ENCODE measurements at places on chromosomes 12 and 14.

- no peak for DNase-seq
These were observed 20.9 kb upstream of the RCOR1 start for GRCh38 chr14:102571478-102572042.

GRCh38 chr12:119222222-119222951, 43.7 kb downstream of the HSPB8 start:
- no peak for DNase-seq

DNA sequence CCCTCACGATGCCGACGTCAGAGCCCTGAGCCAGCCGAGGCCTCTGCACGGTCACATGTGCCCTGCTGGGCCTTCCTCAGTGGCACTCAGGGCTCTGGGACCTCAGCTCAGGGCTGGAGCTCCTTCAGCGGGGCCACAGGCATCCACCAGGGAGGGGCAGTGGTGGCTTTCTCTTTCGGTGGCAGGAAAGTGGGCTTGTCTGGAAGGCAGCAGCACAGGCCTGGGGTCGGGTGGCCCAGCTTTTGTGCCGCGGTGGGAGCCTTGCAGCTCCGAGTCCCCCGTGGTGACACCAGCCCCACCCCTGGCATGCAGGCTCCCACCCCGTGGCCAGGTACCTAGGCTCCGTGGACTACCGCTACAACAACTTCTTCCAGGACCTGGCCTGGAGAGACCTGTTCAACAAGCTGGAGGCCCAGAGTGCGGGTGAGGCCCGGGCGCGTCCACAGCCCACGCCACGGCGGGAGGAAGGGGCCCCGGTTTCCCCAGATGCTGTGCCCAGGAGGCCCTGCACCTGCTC, 14.2 kb upstream of the TEX22 start:
- no peak for DNase-seq

DNA sequence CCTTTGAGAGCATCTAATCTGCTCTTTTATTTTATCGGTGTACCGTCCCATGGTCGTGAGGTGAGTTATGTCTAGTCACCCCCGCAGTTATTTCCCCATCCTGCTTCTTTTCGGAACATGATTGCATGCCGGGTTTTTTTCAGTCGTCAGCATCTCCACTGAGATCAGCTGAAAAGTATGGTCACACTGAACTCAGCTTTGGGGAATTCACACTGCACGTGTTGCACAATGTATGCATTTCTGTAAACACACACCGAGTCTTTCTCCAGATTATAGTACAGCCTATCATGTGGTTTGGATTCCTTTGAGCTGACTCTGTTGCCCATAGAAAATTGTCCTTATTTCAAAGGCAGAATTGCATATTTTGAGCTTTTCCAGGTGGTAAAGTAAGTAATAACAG, 24.6 kb downstream of the PLXNC1 start:
- DNase-seq: no peak

DNA sequence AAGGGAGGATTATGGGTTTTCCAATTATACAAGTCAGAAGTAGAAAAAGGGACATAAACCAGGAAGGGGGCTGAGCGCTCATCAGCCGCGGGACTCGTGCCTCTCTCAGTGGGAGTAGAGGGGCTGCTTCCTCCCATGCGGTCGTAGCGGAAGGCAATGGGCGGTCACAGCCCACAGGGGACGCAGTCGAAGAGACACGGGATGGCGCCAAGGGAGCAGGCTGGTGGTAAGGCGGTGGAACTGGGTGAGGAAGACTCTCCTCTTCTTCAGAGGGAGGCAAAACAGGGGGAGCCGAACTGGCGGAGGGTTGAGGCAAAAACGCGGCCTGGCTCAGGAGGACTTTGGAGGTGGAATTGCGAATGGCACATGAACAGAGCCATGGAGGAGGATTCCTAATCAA, 677.7 kb downstream of the TMEM121 start:
- DNase-seq: no peak

DNA sequence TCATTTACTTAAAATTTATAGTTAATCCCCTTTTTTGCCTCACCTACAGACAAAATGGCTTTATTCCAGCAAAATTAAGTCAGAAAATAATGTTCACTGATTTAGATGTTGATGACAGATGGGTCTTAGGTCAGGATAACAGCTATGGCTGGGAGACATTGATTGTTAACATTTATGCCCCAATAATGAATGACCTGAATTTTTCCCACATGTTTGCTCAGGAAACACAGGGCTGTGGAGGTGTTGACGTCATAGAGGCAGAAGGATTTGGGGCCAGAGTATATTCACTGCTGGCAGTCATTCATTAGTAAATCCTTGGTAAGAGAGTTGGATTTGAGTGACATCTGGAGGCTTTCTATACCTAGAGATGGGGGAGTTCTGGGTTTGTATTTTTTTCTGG, 121.3 kb downstream of the PDE3A start:
- no peak for DNase-seq

GRCh38 chr14:90381011-90381786, 15.6 kb upstream of the CALM1 start:
- DNase-seq: peak; percentile 9

Measured in caudate nucleus (tissue), 63 donors.